ENCODE measurements at places on chromosomes 2 and 18.

DNA sequence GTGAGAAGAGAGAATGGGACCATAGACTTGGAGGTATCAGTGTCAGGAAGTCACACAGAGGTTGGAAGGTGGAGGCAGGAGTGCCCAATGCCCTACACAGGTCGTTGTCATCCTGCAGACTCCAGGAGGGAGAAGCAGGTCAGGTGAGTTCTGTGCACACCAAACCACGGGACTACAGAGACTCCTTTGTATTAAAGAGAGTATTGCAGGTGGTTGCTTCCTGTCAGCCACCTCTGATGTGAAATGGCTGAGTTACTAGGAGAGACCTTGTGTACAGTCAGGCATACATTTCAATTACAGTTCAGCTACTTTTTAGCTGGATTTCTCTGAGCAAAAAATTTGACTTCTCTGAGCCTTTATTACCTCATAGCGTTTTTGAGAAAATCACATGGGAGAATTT is 51.6 kb downstream of the SPP2 start:
- DNase-seq: no peak

- no peak for DNase-seq
Measured at GRCh38 chr2:11698009-11698922, 28.3 kb upstream of the NTSR2 start.

DNA sequence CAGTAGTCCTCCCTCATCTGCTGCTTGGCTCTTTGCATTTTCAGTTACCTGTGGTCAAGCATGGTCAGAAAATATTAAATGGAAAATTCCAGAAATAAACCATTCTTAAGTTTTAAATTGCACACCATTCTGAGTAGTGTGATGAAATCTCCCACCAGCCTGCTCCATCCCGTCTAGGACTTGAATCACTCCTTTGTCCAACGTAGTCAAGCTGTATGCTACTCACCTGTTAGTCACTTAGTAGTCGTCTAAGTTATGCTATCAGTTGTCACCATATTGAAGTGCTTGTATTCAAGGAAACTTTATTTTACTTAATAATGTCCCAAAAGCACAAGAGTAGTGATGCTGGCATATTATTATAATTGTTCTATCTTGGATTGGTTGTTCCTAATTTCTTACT is 172.5 kb downstream of the FIGN start:
- no peak for DNase-seq

- no peak for DNase-seq
Measured at GRCh38 chr2:17899871-17900270, 21.4 kb downstream of the KCNS3 start.

GRCh38 chr2:226213717-226214116 is 585.9 kb downstream of the IRS1 start:
- DNase-seq: no peak

DNA sequence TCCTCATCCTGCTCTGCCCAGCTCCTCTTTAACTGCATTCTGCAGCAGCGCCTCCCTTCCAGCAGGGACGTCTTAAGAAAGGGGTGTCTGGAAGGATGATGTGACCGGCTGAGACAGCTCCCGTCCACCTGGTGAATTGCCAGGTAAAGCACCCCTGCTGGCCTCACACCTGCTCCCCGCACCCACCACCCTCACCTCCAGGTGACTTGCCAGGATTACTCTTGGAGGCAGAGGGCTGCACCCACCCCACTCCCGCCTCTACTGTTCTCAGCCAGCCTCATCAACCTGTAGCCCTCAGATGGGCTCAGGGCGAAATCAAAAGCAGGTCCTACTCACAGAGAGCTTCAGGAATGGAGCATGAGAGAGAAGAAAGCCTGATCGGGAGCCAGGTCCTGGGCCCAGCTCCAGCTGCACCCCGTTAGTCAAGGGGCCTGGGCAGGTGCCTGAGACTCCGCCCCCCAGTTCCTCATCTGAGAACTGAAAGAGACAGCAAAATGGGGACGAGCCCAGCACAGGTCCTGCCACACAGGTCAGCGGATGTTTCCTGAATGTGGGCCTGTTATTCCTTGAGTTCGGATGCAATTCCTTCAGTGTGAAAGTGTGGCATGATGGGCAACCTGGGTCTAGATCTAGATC is 5.6 kb downstream of the ADRA2B start:
- no peak for DNase-seq

DNA sequence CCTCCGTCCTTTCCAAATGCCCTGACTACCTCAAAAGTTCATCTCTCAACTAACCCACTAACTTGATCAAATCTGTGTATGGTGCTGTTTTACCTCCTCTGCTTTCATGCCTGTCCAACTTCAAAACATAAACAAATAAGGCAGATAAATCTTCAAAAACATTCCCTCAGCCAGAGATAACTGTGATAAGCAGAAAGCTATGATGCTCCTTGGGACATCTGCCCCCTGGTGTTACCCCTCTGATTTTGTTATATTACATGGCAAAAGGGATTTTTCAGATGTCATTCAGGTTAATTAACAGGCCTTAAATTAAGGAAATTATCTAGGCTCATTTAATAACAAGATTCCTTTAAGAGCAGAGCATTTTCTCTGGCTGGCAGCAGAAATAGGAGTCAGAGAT is 810.8 kb upstream of the CHAC2 start:
- DNase-seq: no peak

DNA sequence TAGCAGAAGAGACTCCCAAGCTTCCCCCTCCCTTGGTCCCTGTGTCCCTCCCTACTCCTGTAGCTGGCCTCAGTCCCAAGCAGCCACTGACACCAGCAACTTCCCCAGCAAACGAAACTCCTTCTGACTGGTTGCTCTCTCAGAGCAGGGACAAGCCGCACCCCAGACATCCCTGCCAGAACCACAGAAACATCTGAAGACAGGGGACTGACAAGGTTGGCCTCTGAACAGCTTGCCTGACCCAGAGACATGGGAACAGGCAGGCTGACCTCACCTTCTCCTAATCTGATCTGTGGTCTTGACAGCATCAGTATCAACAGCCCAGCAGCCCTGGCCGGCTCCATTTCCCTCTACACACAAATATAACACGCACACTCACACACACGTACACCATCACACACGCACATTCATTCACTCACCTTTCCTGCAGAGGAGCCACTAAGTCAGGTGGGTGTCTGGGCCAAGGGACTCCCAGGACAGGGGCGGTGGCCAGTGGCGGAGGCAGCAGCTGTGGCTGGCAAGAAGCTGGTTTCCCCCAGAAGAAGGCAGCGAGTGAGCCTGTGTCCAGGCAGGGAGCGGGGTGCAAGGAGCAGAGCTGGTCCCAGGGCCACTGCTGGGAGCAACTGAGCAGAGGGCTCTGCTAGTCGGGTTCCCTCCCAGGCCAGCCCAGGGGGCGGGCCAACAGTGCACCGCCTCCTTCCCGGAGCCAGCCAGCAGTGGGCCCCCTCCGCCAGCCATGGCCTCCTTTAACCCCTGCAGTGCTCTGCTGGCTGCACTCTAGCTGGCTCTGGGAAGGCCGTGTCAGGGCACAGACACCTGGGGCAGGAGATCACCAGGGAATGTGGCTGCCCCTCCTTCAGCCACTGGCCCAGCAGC is 59.1 kb downstream of the TNS1 start:
- DNase-seq: no peak

DNA sequence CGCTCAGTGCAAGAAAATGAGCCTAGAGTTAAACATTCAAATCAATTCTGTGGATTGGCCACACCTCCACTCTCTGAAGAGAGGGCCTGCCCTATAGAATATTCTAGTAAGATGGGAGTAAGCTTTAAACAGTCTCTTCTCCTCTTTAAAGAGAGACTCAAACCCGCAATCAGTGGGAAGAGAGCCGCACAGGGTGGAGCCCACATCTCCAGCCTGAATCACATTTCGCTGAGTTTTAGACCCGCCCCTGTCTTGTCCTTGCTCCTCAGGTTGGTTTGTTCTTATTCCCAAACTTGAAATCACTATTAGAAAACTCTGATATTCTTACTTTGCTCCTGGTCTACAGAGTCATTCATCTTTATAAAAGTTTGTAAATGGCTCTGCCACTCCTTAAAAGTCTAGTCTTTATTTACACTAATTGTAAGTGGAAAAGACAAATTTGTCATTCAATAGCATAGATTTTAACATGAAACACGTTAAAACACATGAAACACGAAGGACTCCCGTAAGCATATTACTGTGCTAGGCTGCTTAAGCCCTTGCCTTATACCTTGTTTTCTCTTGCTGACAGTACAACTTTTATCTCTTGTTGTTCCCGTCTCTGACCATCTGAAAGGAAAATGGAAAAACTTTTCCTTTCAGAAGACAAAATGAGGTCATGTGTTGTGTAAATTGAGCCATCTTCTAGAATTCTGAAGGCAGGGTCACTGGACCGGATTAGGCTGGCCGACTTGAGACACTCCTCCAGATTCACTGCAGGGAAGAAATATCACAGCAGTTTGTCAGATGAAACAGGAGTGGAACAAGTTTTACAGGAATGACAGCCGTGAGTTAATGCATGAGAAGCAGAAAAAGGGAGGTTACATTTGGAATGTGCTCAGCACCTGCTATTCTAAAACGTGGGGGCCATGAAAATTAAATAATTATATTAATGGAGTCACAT is 5.6 kb downstream of the DSC1 start:
- DNase-seq: no peak

DNA sequence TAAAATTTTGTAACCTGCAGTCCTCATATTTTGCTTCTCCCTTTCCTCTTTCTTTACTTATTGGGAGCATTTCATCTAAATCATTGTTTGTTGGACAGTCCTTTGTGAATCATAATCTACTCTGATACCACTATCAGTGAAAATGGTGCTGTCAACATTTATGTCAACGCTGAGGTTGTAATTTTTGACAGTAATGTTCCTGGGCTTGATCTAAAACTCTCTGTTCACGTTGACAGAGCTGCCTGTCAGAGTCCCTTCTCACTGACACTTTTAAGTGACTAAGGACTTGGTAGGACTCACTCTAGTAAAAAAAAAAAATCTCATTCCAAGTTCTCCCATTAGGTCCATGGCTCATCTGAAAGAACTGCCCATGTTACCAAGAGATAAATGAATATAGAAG is 1640.8 kb upstream of the PIK3C3 start:
- no peak for DNase-seq

GRCh38 chr2:220833446-220833845 is 738.7 kb downstream of the EPHA4 start:
- no peak for DNase-seq

DNA sequence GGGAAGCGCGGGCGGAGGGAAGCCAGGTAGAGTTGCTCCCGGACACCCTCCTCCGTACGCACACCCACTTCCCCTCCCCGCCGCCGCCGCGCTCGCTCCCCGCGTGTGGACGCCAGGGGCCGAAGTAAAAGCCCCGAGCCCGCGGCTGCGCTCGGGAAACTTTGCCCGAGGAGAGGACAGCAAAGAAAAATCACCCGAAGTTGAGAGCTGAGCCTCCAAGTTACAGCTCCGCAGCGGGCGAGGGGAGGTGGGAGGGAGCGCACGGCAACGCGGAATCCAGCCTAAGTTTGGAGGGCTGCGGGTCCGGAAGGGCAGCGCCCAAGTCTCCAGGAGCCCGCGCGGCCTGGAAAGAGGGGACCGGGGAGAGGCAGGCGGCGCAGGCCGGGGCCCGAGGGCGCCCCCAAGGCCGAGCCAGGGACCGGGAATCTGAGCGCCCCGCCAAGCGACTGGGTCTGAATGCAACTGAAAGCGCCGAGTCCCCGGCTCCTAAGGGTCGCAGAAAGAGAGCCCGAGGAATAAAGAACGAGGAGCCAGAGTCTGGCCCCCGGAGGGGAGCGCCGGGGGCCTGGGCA is 706 bp upstream of the BCL11A start:
- DNase-seq: no peak

DNA sequence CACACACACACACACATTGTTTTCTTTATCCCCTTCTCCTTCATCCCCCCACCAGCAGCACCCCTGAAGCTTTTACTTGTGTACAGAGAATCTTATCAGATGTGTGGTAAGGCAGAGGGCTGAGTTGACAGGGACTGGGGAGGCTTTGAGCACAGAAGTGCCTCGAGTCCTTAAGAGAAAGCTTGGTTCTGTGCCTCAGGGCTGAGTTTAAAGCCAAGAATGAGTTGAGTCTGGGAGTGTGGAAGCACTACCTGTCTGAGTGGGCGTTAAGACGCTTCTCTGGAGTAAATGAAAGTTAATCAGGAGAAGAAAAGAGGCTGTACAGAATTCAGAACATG is 2.7 kb downstream of the ID2 start:
- DNase-seq: no peak

DNA sequence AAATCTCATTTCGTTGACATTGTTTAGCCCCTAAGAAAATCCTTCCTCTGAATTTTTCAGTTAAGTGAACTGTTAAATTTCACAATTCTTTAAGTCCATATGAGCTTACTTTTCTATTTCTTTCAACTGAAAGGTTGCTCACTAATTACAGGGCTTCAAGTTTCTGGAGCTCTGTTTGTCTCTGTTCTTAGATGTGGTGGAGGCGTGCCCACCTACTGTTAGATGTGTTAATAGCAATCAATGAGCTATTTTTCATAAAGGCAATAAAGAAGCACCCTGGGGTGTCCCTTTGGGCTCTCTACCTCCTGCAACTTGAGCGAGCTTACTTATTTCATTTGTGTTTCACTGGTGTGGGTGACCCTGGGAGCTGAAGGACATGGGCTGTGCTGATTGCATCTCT is 25.0 kb downstream of the CREG2 start:
- DNase-seq: no peak

DNA sequence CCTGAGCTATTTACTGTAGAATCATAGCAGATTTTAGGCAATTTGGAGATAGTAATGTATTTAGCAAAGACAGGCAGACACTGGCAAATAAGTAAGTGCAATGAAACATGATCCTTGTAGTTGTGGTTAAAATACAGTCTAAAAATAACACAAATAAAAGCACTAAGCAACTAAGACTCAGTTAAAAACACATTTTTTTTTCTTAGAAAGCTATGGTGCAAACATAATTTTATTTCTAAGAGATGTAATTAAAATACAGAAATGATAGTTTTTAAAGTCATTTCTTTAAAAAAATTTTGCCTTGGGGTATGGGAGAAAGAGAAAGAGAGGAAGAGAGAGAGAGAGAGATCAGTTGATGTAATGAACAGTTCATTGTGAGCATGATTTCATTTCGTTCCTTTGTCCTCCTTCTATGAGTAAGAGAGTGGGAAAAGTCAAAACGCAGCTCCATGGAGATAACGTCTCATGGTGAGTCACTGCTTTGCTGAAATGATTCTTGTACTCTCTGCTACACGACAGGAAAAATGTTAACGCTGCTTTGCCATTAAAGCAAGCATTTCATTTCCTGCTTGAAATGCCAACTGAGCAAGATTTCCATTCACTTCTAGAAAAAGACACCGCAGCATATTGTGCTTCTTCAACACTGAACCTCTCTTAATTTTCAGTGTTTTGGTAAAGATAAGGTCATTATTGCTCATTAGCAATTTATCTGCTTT is 61.3 kb upstream of the PGAP1 start:
- DNase-seq: peak; percentile 34

- DNase-seq: peak; percentile 96
Measured at GRCh38 chr18:78169174-78169864, 810.3 kb upstream of the SALL3 start.

DNA sequence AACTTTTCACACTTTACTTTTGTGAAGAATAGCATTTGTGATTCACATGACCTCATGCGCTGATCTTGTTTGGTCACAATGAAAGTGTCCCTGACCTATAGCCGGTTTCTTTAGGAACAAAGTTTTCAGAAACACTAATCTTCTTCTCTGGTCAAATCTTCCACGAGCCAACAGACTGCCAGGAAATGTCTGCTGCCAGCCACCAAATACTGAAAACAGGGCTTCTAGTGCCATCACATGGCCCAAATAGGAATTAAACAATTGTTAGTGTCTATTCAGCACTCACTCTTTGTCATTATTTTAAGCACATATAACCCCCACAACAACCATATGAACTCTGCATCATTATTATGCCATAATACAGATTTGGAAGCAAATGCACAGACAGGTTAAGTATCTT is 286.5 kb upstream of the SYT4 start:
- DNase-seq: no peak

GRCh38 chr2:1605102-1606045 is 138.9 kb downstream of the PXDN start:
- DNase-seq: no peak

- no peak for DNase-seq
Measured at GRCh38 chr2:19361325-19361990, 3.0 kb upstream of the OSR1 start.

All from NCI-H1417 treated with DMSO at 0.1 percent for 48 hours (cell line).